ENCODE measurements at places on chromosomes 2 and 18.
A peak's percentile ranks its signal among the peaks of the same experiment; 100 is the strongest.

DNA sequence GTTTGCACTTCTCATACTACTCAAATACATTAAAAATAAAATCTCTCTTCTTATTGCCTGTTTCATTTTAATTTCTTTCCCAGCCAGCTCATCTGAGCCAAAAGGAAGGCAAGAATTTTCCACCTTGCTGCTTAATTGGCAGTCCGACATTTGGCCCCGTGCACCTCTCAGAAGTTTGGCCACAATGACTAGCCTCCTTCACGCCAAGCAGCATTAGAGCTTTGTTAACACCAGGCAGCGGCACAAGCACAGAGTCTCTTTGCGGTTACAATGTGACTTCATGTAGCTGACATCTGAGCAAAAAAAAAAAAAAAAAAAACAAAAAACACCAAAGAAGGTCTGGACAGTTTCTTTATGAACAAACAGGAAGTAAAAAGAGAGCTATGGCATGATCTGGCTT, 248.9 kb downstream of the OSR1 start:
- no peak for DNase-seq

DNA sequence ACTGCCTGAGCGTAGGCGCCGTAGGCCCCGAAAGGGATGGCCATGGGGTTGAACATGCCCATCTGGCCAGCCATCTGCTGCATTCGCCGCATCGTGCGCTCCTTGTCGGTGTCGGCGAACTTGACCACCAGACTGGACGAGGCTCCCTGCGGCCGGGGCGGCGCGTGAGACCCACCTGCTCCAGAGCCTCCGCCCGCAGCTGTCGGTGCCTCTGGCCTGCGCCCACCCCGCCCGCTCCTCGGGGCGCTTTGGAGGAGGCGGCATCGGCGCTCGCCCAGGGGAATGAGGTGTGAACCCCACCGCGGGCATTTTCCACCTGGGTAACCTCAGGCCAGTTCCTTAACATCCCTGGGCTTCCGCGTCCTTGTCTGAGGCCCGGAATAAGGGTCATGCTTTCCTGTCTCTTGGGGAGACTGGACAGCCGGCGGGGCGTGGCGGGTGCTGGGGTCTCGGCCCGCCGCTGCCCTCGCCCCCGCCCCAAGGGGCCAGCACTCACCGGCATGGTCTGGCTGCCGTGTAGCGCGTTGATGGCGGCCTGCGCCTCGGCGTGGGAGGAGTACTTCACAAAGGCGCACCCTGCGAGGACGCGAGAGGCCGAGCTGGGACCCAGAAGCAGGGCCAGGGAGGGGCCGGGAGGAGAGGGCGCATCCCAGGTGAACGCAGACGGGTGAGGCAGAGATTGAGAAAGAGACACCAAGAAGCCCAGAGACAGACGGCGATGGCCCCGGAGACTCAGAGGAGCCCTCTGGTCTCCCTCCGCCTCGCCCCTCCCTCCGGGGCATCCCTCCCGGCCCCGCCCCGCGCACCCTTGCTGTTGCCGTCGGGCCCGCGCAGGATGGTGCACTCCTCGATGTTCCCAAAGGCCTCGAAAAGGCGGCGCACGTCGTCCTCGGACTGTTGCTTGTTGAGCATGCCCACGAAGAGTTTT, 291.0 kb downstream of the CELF4 start:
- DNase-seq = no peak

- DNase-seq = no peak
Observed at GRCh38 chr2:80292474-80292873, 12.1 kb downstream of the LRRTM1 start.

- no peak for DNase-seq
Observed at GRCh38 chr2:180443888-180444287, 436.8 kb upstream of the CWC22 start.

- no peak for DNase-seq
Observed at GRCh38 chr2:229798446-229799155, 84.2 kb upstream of the DNER start.

- peak; percentile 3 for DNase-seq
Observed at GRCh38 chr18:78192054-78192453, 787.6 kb upstream of the SALL3 start.

DNA sequence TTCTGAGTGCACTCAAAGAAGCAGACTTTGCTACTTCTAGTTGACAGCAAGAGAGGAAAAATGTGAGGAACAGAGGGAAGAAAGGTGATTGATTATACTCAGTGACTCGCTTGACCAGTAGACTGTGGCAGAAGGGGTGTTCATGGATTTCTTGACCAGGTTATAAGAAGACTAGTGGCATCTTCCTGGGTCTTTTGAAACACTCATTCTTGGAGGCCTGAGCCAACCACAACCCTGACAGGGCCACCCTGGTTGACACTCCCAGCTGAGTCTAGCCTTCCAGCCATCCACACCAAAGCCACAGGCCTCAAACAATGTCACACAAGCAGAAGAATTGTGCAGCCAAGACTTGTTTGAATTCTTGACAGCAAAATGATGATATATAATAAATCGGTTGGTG, 366.3 kb downstream of the SS18 start:
- DNase-seq = no peak

GRCh38 chr2:181241366-181241765, 215.8 kb upstream of the ITGA4 start:
- DNase-seq = no peak

GRCh38 chr18:63131106-63131958, 188.2 kb downstream of the BCL2 start:
- peak; percentile 44 for DNase-seq

Measured in Jurkat, Clone E6-1 (cell line).